ENCODE measurements at places on chromosomes 2 and 18.

DNA sequence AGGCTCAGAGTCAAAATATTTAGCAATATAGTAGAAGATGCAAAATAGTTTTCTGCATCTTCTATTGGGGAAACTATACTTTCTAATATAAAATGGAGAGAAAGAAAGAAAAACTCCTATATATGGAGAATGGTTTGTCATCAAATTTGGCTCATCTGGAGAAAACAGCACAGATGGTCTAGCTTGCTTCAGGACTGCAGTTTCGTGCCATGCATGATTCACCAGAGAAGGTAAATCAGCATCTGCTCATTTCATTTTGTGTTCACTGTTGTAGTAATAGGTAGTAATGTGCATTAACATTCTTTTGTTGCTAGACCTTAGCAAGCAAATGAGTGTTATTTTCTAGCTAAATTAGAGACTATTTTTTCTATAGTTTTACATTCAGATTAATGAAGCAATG, 179.0 kb downstream of the ASXL3 start:
- DNase-seq = no peak

DNA sequence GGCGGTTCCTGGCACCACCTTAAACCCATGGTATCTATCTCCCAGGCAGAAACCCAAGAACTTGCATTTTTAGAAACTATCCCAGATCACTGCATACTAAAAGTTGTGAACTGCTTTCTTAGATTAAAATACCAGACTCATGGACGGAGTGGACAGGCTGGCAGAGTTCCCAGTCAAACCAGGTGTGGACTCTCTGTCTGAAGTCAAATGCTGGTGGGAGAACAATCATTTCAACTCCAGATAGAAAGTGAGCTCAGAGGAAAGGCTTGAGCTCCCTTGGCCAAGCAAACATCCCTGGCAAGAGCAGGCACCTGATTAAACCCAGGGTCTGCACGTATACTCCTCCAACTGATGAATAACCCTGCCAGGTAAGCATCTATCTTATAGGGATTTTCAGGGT, 19.5 kb downstream of the NXPH2 start:
- DNase-seq = no peak

GRCh38 chr18:23213200-23213599, 77.9 kb downstream of the CABLES1 start:
- no peak for DNase-seq

- DNase-seq = no peak
Observed at GRCh38 chr2:54667726-54668650, 55.5 kb upstream of the EML6 start.

DNA sequence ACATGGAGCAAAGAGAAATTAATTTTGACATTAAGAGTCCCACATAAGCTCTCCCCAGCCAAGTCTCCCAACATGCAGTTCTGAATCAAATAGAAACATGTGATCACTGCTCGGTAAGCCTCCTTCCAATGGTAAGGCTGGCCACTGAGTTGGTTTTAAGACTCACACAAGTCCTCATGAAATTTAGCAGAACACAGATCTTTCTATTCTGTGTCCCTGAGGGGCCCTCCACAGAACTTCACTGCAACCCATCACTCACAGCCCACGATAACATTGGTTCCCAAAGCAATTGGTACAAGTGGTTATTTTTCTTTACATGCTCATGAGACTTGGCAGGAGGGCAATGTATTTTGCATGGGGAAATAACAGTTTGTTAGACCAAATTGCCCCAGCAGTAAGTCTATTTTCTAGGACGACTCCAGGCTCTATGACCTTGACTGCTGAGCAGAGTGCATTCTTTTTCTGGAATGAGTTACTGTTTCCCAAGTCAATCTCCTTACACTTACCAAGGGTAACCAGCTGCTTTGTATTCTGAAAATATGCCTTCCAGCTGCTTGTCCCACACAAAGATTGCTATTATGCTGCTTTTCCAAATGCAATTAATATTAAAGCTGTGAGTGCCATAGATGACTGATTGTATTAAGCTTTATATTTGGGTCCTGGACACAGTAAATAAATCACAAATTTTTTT, 142.3 kb upstream of the TANK start:
- DNase-seq = no peak

DNA sequence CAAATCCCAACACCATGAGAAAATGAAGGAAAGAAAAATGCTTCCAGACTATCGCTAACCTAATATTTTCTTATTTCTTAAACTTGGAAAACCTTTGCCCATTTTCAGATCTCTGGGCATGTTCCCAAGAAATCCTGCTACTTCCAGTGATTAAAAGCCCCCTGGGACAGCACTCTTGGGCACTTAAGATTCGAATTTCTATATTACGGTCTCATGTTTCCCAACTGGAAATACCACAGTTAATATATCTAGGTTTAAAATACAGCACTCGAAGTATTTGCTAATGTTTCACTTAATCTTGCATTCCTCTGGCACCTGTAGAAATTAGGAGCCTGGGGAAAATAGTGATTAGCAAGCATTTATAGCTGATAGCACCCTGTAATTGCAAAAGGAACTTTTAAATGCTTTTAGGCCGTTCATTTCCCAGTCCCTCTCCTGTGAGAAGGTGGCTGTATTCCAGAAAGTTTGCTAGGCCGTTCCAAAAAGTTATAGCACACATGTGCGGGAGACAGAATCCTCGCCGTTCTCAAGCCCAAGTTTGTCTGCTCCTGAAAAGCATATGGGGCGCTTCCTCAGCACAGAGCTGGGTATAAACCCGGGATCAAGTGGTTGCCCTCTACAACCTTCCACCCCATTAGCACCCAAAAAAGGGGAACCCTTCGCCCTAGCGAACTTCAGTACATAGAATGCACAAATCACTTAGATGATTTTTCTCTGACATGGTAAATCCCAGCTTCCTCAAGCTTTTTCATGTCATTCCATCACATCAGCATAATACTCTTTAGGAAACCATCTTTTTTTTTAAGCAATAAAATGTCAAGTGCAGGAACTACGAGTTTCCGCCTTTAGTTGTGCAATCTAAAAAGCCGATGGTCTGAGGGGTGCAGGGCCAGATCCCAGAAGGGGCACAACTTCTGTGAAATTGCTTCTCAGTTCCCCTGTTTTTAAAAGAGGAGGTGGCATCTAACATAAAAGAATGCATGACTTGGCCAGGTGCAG, 60.6 kb downstream of the DIPK1C start:
- DNase-seq = no peak

DNA sequence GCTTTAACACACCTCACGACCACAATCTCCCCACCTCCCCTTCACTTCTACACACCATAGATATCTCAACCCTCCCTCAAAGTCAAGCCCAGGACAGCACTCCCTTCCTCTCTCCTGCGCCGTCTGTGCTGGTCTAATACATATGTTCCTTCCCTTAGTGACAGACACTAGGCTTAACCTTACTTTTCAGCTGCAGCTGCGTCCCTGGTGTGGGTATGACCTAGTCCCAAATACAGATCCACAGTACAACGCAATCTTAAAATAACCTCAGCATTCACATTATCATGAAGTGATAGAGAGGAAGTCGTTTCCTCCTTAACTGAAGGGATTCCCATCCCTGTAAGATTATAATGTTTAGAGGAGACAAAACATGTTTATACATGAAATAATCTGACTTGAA, 192.7 kb upstream of the TANK start:
- DNase-seq = no peak

DNA sequence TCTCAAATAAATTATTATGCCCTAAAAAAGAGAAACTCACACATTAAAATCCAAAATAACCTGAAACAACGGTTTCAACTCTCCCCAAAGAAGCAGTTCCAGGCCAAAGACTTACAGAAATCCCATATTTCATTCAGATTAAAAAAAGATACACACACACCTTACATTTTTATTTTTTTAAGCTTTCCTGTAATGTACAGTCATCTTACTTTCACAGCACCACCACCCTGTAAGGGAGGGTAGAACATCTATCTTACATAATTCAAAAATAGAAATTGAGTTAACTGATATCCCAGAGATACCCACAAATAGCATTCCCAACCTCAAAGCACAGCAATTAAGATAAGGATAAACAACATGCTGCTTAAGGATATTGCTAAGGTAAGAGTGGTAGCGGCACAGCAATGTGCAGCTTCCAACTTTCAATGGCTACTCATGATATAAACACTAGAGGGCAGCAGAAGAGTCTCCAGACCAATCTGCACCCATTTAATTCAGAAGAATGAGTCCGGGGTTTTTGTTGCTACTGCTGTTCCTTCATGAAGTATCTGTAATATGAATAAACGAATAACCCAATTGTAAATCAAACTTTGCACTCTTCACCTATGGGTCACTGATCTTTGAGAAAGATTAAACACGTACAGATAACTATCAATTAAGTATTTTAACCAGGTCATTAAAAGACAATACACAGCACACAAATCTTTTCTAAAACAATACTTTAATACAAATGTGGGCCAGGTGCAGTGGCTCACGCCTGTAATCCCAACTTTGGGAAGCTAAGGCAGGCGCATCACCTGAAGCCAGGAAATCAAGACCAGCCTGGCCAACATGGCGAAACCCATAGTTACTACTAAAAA, 11.3 kb downstream of the GFPT1 start:
- peak; percentile 15 for DNase-seq

DNA sequence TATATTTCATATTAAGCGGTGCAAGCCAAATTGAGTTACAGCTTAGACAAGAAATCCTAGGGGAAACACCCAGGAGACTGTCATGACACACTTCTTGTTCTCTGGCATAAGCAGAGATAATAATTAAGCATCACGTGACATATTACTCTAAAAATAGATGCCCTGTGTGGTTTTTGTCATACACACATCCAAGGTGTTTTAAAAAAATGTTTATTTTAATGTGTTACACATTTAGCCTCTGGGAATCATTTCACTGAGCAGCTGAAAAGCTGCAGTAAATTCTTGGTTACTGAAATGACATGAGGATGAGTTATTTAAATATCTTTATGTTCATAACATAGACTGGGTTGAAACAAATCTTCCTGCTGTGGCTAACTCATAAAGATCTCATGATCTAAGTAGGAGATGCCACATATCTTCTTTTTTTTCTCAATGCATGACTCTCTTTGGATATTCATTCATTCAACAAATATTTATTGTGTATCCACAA, 38.0 kb upstream of the ERMN start:
- DNase-seq = no peak

- no peak for DNase-seq
Observed at GRCh38 chr2:10940596-10940995, 28.9 kb downstream of the KCNF1 start.

DNA sequence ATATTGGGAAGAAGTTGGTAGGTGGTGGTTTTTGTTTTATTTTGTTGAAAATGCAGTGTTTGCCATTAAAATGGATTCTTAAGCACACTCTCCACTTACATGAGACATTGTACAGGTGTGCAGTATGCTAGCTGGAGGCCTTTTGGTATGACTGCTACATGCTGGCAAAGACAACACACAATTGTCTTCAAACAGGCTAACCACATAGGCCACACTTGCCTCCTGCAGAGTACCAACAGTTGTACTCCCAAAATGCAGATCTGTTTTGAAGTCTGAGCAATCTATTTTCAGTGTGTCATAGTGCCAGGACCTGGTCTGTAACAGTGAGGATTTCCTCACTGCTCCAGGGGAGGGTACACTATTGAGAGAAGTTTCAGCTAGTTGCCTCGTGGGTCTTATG, 213.6 kb downstream of the ZRANB3 start:
- no peak for DNase-seq

DNA sequence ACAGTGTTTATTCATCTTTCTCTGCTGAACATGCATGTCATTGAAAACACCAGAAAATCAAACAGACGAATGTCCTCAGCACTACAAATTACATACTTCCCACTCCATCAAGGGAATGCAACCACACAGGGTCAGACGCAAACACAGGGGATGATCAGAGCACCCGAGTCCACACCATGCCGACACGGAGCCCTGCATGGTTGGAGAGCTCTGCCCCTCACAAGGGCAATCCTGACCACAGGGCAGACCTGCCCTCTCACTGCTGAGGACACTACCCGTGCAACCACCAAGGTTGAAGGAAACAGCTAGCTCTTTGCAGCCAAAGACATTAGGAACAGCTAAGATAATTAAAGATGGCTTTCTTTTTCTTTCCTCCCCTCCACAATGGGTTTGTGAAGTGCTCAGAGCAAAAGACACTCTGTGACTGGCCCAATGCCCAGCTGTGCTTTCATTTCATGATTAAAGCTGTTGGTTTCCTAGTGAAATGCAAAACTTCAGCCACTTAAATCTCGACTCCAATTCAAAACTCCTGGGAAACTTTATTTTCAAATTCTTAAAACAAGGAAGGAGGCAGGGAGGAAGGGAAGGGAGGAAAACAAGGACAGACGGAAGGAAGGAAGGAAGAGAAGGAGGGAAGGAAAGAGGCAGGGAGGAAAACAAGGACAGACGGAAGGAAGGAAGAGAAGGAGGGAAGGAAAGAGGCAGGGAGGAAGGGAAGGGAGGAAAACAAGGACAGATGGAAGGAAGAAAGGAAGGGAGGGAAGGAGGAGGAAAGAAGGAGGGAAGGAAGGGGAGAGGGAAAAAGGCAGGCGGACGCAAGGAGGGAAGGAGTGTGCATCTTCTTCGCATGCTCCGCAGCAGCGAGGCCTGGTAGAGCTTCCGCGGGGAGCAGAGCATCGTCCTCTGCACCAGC, 65.8 kb downstream of the NDUFA10 start:
- no peak for DNase-seq

- DNase-seq = no peak
Observed at GRCh38 chr2:239858179-239858578, 167.0 kb downstream of the NDUFA10 start.

GRCh38 chr2:221293949-221294742, 278.0 kb downstream of the EPHA4 start:
- DNase-seq = no peak

DNA sequence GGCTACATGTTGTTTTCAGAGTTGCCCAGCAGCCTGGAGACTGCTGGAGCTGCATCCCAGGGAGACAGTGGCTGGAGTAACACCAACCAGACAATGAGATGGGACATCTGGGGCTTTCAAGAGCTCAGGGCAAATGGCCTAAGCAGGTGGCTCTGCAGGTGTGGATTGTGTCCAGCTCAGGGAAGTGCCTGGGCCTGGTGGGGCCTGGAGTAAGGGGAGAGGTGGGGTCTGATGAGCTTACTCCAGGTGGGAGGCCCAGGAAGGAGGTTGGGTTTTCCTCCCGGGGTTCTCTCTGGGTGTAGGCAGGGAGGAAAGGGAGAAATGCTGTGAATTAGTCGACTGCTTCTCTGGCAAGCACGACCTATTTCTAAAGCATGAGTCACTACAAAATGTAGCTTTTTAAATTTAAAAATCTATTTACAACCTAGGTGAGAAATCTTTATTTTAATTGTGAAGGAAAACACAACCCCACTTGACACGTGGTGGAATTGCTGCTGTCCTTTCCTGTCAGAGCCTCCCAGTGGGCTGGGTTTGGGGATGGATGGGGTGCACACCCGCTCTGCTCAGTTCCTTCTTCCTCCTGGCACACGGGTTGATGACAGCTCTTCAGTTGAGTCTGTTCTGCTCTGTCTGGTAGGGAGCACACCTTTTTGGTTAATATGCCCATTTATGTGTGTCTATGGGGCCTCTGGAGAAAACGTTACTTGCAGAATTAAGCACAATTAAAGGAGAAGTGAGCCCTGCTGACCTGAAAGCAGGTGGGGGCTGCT, 81.6 kb downstream of the SH3RF3 start:
- DNase-seq = no peak

Measured in immature natural killer cell (primary cell).